Naive B cell (primary cell): ENCODE measurements at places on chromosomes 1 and 21.

DNA sequence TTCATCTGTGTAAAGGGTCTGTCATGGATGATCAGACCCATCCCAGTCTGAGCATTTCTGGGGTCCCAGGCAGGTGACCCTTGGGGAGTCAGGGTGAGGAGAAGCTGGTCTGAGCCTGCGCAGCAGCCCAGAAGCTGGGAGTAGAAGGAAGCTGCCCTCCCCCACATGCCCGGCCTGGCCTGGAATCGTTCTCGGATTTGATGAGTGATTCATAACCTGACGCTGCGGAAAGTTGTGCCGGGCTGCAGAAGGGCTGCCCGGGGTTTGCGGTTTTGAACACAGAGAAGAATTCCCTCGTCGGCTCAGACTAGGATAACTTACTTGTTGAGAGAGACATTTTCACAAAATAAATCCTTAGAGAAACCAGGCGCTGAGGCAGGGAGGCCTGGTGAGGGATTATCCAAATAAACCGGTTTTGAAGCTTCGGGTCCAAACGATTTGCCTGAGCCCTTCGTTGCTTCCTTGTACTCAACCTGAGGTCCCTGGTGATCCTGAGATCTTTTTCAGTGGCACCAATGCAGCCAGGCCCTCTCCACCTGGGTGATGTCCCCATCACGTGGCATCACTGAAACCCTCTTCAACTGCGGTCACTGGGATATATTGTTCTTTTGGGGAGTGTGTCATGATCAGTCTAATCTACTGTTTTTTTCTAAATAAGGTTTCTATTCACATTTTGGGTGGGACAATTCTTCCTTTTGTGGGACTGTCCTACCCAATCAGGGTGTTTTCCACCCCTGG, 29.2 kb downstream of the EPHB2 start:
- DNase-seq = no peak

GRCh38 chr1:45765999-45766792, 15.7 kb upstream of the IPP start:
- DNase-seq = no peak

- DNase-seq = no peak
Measured at GRCh38 chr1:118473825-118474224, 288.8 kb upstream of the SPAG17 start.

DNA sequence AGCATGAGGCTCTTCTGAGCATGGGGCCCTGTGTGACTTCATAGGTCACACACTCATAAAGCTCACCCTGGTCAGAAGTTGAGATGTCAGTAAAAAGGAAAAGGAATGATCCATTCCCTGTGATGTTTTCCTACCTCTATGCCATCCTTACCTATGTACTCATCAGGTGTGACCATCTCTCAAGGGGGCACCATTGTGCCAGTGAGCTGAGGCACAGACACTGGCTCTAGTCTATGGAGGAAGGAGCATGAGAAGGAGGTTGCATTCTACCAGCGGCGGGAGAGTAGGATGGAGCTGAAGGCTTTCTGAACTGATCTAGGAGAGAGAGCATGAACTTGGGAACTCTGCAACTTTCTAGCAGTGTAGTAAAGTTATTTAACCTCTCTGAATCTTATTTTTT, 65.8 kb upstream of the RGL1 start:
- DNase-seq = no peak

DNA sequence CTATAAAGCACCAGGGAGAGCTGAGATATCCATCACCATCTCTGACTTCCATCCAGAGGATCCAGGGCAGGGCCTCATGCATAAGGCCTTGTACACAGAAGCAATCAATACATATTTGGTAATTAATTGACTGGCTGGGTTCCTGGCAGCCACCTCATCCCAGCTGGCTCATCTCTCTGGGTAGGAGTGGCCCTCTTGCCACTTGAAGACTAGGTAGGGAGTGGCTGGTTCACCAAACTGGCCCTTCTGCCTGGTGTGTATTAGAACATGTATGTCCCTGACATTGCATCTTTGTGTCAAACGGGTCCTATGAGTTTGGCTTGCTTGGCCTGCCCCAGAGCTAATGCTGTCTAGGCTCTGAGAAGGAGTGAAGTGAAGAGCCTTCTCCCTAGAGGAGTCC, 11.8 kb downstream of the NUAK2 start:
- DNase-seq = no peak

- DNase-seq = no peak
Measured at GRCh38 chr1:96825231-96825630, 103.6 kb downstream of the PTBP2 start.

DNA sequence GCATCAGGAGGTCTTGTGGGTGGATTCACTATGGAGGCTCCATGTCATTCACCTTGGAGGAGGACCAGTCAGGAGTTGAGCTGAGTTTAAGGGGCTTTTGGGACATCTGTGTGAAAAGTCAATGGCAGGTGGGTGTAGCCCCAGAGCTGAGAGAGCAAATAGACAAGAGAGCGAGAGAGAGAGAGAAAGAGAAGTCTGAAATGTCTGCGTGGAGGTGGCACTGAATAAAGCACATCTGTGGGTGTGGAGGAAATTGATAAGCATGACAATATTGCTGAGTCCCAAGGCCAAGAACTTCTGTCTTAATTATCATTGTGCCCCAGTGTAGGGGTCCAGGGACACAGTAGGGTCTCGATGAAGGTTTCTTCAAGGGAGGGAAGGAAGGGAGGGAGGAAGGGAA, 79.5 kb upstream of the VAMP3 start:
- no peak for DNase-seq
